ENCODE measurements at places on chromosomes 16 and 17.

DNA sequence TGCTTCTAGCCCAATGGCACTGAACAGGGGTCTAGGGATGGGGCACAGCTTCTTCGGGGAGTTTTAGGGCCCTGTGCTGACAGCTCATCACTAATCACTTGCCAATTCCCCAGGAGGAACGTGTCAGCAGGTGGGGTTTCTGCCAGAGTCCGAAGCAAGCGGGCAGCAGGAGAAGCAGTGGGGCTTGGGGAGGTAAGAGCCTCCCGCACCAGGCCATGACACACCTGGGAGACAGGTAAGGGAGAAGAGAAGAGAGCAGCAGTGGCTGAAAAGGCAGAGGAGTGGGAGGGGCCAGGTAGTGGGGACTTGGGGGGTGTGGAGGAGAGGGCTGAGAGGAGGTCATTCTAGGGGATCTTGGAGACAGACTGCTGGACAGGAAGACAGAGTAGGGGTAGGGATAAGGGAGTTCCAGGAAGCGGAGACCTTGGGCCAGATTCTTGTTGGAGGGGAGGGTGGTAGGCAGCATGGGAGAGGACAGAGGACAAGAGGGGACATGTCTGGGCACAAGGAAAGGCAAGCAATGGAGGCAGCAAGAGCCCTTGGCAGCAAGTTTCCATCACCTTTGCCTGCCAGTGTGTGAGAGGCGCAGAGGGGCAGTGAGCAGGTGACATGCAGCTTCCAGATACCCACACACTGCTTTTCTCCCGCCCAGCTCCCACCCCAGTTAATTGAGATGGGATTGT lies 4.9 kb downstream of the PHOSPHO1 start:
- no peak for DNase-seq

DNA sequence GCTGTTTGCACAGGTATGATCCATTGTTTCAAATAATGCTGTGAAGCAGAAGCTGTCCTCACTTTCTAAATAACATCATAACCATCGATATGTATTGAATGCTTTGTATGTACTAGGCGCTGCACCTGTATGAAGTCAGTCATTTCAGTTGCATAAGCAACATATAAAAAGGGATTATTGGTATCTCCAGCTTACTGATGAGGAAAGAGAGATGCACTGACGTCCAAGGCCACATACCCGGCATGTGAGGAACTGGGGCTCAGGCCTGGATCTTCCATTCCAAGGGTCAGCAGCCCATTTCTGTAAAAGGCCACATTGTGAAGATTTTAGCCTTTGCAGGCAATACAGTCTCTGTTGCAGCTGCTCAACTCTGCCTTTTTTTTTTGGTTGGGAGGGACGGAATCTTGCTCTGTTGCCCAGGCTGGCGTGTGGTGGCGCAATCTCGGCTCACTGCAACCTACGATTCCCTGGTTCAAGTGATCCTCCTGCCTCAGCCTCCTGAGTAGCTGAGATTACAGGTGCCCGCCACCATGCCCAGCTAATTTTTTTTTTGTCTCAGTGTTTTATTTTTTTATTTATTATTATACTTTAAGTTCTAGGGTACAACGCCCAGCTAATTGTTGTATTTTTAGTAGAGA lies 244.7 kb downstream of the MRTFB start:
- DNase-seq, result no peak

DNA sequence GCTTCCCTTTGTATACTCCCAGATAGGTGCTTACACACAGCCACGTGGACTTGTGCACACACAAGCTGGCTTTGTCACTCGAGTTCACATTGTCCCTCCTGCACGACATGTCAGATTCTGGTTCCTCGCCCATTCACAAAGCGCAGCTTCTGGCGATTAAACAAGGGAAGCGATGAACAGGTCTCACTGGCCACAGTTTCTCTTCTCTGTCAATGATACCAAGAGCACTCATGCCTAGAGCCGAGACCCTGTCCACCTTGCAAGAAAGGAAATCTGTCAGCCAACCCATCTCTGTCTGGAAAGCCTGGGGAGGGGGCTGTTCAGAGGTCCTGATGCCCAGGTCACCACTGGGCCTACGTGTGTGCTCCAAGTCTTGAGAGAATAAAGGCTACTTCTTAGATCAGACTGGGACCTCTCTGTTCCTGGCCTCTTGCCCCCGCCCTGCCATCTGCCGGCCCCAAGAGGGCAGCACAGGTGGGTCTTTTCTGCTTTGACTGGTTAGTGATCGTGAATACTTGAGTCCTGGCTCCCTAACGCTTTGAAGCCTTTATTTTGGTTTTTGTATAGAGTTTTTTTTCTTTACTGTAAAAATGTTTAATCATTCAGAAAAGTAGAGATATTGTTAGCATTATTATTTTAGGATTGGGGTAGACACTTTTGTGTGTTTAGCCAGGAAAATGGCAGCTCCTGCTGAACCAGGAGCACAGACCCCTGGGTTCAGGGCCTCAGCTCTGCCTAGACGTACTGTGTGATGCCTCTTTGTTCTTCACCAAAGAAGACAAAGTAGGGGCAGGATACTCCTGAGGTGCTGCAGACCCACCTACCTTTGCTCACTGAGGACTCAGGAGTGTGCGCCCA lies 104.7 kb downstream of the MRM1 start:
- no peak for DNase-seq

DNA sequence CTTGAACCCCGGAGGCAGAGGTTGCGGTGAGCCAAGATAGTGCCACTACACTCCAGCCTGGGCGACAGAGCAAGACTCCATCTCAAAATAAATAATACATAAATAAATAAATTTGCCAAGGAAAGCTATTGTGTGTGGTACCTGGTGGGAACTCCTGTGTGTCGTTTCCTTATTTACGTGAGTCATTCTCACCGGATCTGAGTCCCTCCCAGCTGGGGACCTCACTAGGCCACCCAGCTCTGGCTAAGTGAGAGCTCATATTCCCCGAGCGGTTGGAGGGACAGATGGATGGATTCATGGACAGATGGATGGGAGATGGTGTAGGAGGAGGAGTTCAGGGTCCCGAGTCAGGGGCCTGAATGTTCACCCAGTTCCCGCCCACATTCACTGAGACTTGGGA lies 22.9 kb upstream of the C1QL1 start:
- no peak for DNase-seq

DNA sequence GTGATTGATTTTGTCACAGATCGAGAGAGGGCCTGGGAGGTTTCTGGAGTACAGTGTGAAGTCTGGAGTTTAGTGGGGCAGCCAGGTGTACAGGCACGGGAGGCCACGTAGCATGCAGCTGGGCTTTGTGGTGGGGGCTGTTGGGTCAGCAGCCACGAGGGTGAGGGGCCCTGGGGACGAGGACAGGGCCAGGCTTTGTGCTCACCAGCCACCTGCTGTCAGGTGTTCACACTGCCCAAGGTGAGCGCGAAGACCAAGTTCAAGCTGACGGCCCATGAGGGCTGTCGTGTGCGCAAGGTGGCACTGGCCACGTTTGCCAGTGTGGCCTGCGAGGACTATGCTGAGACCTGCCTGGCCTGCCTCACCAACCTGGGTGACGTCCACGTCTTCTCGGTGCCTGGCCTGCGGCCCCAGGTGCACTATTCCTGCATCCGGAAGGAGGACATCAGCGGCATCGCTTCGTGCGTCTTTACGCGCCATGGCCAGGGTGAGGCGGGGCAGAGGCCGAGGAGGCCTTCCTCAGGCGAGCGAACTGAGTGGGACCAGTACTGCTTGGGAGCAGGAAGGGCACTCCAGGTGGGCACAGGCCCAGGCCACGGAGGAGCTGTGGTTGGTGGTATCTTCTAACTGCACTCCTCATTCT lies 15.9 kb downstream of the LLGL1 start:
- DNase-seq, result no peak

- DNase-seq, result no peak
Measured at GRCh38 chr16:29958756-29959155, 3.1 kb upstream of the TMEM219 start.

DNA sequence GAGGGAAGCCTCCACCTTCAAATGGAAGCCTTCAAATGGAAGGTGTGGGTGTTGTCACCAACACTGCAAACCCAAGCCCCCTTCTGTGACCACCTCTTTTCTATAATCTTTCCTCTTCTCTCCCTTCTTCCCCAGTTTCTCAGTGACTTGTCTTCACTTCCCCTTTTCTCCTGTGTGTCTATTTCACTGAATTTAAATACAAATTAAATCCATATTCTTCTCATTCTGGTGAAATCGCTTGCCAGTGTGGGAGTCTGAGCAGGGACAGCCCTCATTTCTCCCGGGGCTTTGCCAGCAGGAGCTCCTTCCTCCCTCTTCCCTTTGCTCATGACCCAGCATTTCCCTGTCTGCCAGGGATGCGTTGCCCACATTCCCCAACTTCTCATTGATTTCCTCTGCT lies 6.4 kb upstream of the ITGAX start:
- no peak for DNase-seq

DNA sequence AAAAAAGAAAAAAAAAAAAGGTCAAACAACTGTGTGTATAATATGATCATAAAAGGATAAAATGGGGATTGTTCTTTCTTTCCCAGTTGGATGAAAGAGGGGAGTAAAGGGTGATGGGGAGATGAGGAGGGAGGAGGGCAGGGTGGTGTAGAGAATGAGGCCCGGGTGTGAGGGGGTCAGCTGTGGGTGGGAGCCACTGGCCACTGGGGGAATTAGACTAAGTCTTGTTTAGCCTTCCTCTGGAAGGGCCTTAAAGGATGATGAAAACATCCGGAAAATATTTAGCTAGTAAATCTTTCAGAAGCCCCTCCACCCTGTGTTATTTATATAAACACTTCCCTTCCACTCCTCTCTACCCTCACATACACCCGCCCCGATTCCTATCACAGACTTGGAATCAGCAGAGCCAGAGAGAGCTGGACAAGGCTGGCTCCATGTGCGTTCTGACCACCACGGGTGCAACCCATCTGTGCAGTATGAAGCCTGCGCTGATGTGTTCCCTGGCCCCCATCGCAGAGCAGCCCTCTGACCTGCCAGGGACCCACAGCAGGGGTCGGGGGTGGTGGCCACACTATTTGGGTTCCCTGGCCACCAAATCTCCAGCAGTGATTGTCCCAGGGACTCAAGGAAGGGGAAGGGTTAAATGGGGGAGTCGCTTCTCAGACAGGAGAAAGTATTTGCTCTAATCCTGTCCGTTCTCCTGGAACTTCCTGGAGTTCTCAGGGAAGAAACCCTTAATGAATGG lies 72.7 kb downstream of the GAS7 start:
- no peak for DNase-seq

GRCh38 chr16:71467810-71468209 lies 5.8 kb upstream of the ZNF23 start:
- DNase-seq, result no peak

- no peak for DNase-seq
Measured at GRCh38 chr16:49353680-49354079, 19.9 kb upstream of the C16orf78 start.

DNA sequence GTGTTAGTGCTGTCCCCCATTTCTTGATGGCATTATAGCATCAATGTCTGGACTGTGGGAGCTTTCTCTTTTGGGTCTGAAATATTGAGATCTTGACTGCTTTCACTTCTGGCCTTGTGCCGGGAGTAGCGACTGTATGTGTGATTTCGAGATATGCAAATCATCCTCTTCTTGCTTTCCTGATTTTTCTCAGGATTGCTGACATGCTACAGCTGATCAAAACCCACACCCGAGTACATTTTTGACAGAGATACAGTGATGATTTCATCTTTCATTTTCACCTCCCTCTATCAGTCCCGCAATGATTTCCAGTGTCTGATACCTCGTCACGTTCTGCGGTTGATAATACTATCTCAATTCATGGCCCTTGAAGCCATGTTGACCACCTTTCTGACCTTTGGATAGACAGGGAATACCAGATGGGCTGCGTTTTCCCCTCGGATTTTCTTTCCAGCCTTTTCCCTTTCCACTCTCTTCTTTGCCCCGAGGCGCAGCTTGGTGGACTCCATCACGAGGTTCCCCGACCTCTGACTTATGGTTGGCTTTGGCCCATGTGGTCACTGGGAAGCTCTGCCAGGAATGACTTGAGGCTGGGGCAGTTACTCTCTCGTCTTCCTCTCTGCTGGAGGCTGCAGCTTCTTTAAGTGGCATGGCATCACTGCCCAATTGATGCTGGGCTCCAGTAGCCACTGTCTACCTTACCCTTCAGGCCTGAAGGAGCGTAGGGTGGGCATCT lies 184.4 kb downstream of the SNX29 start:
- no peak for DNase-seq

DNA sequence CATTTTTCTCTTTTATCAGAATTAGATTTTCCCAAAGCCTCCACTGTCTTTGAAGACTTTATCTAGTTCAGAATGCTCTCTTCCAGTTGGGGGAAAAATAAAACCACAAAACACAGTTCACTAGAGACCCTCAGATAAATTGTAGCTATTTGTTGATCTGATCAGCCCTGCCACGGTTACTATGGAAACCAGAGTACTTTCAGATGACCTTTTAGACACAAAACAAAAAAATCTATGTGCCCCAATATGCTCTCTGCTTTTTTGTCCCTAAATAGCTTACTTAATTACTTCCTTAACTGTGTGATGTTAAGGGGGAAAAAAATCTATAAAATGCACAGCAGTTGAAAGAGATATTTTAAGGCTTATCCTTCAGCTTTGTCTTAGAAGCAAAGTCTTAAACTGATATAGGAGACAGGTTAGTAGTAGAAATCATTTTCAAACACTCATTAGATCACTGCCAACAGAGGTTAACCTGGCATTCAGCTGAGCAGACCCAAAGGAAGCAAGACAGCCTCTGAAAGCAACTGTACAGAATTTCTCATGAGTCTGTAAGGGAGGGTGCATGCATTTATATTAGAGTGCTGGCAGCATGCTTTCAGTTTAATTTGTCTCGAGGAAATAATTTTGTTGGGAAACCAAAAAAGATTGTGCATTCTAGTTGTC lies 129.9 kb upstream of the CACNG5 start:
- no peak for DNase-seq

DNA sequence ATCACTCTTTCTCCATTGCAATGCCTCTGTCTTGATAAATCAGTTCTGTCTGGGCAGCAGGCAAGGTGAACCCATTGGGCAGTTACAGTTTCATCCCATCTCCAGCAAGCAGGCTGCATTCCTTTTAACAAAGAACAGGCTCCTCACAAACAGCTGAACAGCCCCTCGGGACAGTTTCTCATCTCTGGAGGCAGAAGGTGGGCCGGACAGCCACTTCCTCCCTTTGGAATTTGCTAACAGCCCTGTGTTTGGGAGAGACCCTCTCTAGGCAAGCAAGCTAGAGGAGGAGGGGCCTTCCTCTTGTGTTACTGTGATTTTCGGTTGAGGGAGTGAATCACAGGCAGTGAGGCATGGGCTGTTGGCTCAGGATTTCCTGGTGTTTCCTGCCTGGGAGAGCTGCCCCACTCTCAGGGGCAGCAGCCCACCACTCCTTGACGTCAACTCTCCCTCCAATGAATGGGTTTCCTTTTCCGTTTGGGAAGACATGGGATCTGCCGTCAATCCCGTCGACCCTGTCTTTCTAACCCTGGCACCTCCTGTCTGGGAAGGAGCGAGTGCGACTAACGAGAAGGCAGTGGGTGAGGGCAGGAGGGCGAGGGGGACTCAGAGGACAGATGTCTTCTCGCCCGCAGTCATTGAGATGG lies 3.7 kb upstream of the PGS1 start:
- DNase-seq, result no peak

DNA sequence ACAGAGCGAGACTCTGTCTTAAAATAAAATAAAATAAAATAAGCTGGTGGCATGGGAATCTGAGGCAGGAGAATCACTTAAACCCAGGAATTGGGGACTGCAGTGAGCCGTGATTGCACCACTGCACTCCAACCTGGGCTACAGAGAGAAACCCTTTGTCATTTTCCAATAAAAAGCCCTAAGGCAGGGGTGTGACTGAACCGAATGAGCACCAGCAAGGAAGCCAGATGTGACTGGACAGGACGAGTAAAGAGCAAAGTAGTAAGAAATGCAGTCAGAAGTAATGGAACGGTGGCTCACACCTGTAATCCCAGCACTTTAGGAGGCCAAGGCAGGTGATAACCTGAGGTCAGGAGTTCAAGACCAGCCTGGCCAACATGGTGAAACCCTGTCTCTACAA lies 3.8 kb upstream of the RPL23 start:
- DNase-seq, result no peak

GRCh38 chr17:14282726-14283125 lies 18.2 kb upstream of the HS3ST3B1 start:
- DNase-seq, result no peak

Measured in GF-D8 (cell line).